ENCODE measurements at places on chromosomes 7 and 10. TPM values are rescaled to one million over a fixed set of nuclear protein-coding genes. Genes with fewer than 3 reads are reported as not detected.

GRCh38 chr7:46993396-46993795, 588.5 kb downstream of the TNS3 start:
- no peak for DNase-seq

Gene NUTM2E
- not detected for total RNA-seq

DNA sequence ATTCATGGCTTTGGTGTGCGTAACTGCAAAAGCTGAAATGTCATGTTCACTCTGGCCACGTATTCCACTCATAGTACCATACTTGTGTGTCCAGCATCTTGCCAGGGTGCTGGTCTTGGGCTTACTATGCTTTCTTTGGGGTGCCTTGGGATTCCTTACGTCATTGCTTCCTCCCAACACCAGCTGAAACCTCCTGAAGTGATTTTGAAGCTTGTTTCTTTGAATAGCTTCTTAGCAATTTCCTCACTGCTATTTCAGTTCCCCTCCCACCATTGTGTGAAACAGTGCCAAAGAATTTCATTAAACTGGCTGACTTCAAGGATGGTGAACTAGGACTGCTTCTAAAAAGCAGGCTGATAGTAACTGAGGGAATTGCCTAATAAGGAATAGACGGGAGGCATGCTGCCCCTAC, 36.9 kb downstream of the ENTPD1 start:
- no peak for DNase-seq

DNA sequence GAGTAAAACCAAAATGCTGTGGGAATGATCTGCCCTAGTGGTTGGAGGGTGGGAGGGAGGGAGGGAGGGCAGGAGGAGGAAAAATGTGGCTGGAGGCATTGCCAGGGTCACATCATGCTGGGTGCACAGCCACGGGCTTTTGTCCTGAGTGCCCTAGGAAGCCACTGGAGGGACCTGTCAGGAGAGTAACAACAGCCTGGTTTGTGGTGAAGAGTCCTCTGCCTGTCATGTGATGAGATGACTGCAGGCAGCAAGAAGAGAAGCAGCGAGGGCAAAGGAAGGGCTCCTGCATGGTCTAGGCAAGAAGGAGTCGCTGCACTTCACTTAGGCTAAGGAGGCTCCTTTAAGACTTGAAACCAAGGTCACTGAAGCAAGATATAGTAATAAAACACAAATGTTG, 65.6 kb downstream of the PKD1L1 start:
- no peak for DNase-seq

DNA sequence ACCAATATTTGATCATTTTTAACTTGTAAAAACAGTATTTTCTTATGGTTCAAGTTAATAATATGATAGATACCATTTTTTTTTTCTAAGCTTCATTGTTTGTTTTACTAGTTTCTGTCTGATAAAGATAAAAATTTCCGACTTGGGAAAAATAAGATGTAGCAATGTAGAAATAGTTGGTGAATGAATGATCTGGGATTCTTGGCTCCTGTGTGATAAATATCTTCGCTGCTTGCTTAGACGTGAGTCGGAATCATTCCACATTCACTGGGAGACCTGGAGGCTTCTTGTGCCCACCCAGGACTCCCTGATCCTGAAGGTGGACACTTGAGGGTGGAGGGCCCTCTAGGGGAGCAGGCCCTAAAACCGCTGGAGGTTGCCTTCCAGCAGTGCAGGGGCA, 47.9 kb downstream of the EXOC4 start:
- no peak for DNase-seq

GRCh38 chr7:143238289-143238980, 16.6 kb downstream of the TAS2R40 start:
- DNase-seq, result no peak

- no peak for DNase-seq
Observed at GRCh38 chr10:18350340-18350739, 210.1 kb downstream of the CACNB2 start.

DNA sequence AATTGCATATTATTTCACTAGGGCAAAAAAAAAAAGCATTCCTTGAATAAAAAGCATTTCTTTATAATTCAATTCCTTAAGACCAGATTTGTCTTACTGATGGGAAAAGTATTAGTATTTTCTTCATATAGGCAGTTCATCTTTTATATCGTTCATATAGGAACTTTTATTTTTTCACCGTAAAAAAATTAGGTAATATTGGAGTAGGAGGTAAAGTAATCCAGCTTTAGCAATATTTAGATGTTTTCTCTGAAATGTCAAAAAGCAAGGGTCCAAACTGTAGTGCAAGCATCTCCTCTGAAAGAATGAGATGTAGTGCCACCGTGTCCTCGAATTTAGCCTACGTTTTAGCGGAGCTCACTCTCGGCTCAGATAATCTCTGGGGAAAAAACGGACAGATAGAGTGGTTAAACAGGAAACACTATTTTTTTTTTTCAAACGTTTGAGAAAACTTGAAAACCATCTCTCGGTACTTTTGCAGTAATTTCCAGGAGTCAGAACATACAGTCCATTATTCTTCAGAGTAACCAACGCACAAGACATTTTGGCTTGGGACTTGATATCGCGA, 5.5 kb upstream of the SPAG6 start:
- DNase-seq, result no peak

Gene PNPLA8
- 14.8 TPM for total RNA-seq

DNA sequence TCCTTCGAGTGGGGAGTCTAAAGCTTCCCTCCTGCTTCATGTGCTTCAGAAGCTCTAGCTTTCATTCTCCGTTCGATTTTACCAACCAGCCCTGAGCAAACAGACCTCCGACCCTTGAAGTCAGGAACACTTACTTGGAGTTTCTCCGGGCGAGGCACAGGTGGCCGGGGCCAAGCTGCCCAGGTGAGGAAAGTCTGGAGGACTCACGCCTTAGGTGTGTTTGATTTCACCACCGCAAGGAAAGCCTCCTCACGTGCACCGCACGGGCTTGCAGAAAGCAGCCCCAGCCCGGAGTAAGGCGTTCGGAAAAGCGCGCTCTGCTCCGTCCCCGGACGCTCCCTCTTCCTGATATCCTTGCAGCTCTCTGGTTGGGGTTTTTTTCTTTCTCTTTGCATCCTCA, 30.1 kb upstream of the CNPY1 start:
- no peak for DNase-seq

Gene TSPAN12
- not detected for total RNA-seq

GRCh38 chr7:40507166-40507565, 372.4 kb downstream of the SUGCT start:
- DNase-seq, result no peak

GRCh38 chr7:123658023-123658422, 2.4 kb downstream of the LMOD2 start:
- no peak for DNase-seq

Gene FOXP2
- total RNA-seq, result not detected

DNA sequence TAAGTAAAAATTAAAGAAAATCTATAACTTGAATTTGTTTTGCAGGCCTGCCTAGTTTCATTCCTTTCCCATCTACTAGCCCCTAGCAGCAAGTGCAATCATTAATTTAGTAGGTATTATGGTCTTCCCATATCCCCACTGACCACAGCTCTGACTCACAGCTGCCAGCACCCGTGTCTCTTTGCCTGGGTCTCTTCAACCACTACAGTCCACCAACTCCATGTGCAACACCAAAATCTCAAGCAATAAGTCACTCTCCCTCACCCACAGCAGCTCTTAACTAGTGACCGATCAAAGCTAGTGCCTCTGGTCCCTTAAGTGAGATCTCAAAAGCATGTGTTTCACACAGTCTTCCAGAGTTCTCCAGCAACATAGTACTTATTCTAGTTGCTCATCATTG, 26.0 kb upstream of the THSD7A start:
- DNase-seq, result no peak

- DNase-seq, result no peak
Observed at GRCh38 chr7:152673897-152674296, 2.0 kb downstream of the XRCC2 start.

- DNase-seq, result no peak
Observed at GRCh38 chr7:94687810-94688209, 31.9 kb upstream of the SGCE start.

- no peak for DNase-seq
Observed at GRCh38 chr7:152865011-152865410, 105.5 kb downstream of the ACTR3B start.

DNA sequence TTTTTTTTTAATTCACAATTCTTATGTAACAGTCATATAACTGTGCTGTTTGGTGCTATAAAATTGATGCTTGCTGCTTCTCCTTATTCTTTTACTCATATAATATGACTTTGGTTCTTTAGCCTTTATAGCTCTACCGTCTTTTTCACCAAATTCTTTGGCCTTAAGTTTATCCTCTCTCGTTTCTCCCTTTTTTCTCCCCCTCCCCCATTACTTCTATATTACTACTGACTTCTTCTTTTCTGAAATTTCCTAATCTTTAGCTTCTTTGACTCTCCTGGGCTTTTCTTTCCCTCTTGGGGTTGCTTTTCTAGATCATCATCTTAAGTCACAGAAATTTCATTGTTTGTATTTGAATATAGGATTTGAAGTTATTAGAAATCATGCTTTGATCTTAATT, 3.8 kb downstream of the BCCIP start:
- DNase-seq, result no peak
